ENCODE measurements at places on chromosomes 6 and 20.

GRCh38 chr6:41757271-41757670 is 10.1 kb upstream of the PGC start:
- no peak for DNase-seq

DNA sequence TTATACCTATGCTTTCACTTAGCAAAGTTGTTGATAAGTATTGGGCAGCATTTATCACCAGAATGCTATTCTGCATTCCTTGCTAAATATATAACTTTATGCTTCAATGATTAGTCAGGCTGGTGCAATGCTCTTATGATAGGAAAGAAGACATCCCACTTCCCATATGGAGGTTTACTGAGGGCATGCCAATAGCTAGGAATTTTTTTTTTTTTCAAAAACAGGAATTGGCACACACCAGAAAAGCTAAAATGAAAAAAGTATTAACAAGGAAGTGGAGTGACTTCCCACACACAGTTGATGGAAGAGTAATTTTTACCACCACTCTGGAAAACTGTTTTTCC is 90.8 kb downstream of the FRK start:
- DNase-seq: no peak

DNA sequence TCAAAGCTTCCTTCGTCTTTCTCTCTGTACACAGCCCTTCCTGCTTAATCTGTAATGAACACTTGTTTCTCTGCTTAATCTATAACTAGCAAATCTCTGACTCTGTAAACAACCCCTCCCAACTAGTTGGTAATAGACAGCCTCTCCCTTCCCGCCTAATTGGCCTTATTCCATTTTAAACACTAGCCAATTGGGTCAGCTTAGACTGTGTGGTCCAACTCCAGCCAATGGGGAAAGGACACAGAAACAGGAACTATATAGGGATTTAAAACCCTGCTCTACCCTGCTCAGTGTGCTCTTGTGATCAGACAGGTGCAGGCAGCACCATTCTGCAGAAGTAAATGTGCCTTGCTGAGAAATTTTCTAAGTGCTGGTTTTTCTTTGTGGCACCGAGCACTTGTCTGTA is 18.5 kb downstream of the CHD6 start:
- no peak for DNase-seq

- DNase-seq: no peak
Measured at GRCh38 chr6:28736121-28736520, 187.7 kb downstream of the TRIM27 start.

DNA sequence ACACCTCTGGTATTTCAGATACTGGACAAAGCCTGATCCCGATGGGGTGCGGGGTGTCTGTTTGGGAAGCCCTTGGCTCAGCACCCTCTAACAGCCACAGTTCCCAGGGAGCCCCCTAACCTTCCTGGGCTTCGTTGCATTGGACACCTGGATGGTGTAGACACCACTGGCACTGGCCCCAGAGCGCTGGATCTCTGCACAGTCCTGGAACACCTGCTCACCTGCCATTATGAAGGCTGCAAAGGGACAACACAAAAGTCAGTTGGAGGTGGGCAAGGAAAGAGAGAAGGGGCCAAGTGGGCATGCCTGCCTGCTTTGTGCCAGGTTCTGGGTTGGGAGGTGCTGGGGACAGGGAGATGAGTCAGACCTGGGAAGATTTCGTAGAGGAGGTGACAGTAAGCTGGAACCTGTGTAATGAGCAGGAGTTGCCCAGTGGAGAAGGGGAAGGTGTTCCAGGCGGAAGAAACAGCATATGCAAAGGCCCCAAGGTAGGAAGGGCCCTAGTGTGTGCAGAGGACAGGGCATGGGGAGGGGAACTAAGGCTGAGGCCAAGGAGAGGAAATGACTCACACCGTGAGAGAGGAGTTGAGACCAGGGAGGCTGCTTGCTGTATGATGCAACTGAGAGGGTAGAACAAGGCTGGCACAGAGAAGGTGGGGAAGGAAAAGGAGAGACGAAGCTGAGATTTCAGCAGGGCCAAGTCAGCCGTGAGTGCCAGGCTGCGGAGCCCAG is 34.9 kb downstream of the ANGPT4 start:
- DNase-seq: peak; percentile 36

- DNase-seq: no peak
Measured at GRCh38 chr20:7924692-7925091, 15.6 kb downstream of the HAO1 start.

DNA sequence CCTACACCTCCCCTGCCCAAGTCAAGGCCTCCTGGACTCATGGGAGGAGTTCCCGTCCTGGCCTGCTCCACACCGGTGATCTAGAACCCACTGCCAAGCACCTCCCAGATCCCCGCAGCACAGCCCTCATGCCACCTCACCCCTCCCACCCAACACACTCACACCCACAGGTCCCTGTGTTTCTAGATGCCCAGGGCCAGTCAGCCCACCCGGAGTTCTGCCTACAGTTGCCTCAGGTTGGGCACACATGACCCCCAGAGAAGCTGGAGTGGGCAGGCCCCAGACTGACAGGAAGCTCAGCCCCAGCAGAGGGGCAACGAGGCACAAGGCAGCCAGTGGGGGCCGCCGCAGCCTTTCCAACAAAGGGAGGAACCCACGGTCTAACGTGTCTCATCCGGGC is 29.6 kb downstream of the RRBP1 start:
- DNase-seq: no peak

GRCh38 chr6:7691675-7692452 is 34.0 kb upstream of the BMP6 start:
- DNase-seq: peak; percentile 9

DNA sequence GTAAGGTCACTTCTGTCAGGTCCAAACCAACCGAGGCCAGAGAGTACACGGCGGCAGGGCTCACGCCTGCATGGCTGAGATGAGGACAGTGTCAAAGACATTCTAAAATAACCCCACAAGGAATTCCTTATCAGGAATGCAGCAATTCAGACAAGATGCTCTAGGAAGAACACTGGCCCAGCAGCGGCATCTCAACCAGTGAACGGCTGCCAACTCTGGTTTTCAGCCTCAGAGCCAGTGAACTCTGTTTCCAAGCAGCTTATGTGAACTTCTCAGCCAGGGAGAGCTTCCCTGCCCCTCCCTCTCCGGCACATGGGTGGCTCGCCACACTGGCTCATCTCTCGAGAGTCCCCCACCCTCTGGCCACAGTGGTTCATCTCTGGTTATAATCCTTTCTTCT is 36.9 kb downstream of the KCNQ2 start:
- DNase-seq: no peak

DNA sequence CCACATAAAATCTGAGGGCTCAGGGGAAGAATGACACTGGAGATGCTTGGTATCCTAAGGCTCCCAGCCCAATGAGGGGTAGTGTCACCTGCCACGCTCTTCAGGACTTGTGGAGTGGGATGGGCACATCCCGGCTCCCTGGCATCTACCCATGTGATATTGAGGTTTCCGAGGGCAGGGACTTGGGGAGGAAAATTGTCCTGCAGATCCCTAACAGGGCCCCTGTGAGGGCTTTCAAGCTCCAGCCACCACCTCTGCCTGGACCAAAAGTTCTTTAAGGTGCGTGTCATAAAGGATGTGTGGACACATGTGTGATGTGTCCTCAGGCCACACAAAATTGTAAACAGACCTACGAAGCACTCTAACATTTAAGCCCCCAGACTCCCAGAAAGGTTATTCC is 2.5 kb downstream of the SCML4 start:
- DNase-seq: no peak

DNA sequence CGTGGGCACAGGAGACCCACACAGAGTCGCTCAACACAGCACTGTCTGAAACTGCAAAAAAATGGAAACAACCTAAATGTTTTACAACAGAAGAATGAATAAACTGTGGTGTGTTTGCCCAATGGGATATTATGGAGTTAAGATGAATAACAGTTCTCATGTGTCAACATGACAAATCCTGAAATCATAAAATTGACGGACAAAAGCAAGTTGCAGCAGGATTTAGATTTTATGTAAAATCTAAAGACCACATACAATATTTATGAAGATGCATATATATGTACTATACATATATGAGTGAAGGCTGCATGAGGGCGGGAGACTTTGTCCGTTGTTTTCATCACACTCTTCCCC is 79.7 kb downstream of the GRM4 start:
- no peak for DNase-seq

DNA sequence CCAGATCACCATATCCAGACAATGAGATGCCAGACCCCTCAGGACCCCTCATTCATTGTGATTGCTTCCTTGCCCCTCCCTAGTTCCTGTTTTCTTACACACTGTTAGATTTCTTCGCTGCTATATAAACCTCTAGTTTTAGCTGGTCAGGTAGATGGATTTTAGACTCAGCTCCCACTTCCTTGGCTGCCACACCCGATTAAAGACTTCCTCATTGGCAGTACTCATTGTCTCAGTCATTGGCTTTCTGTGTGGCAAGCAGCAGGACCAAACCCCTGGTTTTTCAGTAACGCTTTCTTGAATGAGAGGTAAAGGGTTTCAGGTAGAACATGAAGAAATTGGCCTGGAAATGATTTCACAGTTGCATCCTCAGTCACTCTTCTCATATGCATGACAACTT is 47.9 kb downstream of the QRSL1 start:
- no peak for DNase-seq

DNA sequence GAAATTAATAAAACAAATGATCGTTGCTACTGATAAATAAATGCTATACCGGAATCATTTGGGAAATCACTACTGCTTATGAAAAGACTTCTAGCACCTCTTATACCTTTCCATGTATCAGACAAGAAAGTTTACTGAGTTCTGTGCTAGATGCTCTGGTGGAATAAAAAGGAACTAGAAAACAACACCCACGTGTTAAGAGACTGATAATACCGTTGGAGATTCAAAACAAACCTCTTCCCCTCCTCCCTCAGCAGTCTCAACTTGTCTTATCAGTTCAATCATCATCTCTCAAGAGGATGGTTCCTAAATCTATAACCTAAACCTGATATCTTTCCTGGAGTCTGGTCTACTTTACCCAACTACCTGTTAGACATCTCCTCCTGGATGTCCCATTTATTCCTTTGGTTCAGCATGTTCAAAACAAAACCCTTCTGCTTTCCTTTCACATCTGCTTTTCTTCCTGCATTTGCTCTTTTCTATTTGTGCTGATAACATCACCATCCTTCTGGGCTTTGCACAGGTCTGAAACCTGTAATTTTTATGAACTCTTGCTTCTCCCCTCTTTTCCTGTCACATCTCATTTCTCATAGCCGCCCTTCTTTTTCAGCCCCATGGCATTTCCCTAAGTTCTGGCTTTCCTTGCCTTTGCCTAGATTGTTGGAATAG is 122.2 kb downstream of the COL19A1 start:
- DNase-seq: no peak

DNA sequence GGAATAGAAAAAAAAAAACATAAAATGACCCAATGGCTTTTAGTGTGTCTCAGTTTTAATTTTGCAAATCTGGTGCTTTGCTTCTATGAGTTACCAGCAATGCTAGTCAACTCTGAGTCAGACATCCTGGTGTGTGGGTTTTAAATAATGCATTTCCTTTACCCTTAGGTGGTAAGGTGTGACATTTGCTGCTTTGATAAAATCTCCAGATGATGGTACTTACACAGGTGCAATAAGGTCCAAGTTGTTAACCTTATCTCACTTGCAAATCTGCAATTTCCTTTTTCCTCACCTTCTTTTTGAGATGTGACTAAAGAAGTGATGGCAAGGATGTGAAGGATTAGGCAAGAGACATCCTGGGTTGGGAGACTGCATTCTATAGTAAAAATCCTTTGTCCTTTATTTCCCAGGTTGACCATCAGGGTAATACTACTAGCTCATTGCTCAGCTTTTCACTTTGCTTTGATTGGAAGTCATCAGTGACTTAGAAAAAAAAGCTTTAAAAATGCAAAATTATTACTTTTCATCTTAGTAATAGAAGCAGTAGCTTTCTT is 818.5 kb upstream of the FLRT3 start:
- no peak for DNase-seq

GRCh38 chr6:128316258-128316929 is 204.0 kb downstream of the PTPRK start:
- DNase-seq: no peak

DNA sequence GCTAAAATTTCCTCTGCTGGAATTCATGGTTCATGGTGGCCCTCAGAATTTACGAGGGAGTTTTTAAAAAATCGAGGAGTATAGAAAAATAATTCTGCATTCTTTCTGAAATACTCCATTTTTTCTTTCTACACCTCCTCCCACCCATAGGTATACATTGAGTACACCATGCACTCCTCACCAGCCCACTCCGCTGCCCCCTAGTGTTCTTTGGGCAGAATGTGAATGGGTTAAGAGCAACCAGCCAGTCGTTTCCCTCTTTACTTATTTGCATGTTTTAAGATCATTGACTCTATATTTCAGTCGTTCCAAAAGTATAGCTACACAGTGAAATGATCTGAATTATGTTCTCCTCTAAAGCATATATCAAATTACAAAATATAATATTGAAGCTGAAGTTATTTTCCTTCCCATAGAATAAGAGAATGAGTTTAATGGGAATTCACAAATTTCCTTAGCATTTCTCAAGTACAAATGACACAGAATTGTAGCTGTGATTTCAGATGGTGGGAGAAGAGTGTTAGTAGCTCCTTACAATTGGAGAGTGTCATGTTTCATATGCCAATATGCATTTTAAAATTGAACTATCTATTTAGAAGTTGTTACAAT is 977.7 kb upstream of the SLC35B3 start:
- DNase-seq: peak; percentile 3

GRCh38 chr6:42454428-42454791 is 2.7 kb upstream of the TRERF1 start:
- no peak for DNase-seq

GRCh38 chr6:35419417-35419816 is 32.7 kb upstream of the FANCE start:
- no peak for DNase-seq

- no peak for DNase-seq
Measured at GRCh38 chr20:54221996-54222890, 14.4 kb downstream of the PFDN4 start.

GRCh38 chr6:69813508-69813907 is 16.7 kb upstream of the LMBRD1 start:
- no peak for DNase-seq

DNA sequence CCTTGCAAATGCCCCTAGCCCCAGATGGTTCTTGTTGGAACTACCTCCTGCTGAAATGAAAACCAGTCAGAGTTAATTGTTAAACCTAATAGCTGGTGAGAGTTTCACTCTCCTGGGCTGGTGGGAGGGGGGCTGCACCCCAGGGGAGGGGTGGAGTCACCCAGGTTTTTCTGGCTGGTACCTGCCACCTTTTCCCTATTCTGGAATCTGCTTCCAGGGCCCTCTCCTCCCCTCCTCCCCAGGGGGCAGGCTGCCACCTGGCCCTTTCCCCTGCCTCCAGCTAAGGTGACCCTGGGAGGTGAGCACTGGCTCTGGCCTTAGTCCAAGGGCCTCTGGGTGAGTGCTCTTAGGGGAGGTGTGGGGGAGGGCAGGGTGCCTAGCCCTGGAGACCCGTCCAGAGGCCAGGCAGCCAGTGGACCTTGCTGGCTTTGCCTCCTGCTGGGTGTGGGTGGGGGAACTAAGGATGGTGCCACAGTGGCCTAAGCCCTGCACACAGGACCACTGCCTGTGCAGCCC is 48.8 kb upstream of the EPB41L1 start:
- no peak for DNase-seq
